NCI-H460 (cell line): ENCODE measurements at places on chromosomes 4 and X. TPM values are rescaled to one million over a fixed set of nuclear protein-coding genes. Genes with fewer than 3 reads are reported as not detected.

The OTOP1 gene
- total RNA-seq, result not detected in 2 replicates

The ERCC6L gene
- total RNA-seq, result 6.7 and 7.1 TPM in 2 replicates

The RAB33A gene
- total RNA-seq, result not detected in 2 replicates

The USP26 gene
- total RNA-seq, result not detected in 2 replicates

The FTHL17 gene
- not detected in 2 replicates for total RNA-seq

The TKTL2 gene
- not detected in 2 replicates for total RNA-seq

The MAGED4B gene
- total RNA-seq, result 3.3 and 3.8 TPM in 2 replicates

The ANOS1 gene
- total RNA-seq, result not detected in 2 replicates

The INTS6L gene
- total RNA-seq, result 6.5 and 7.4 TPM in 2 replicates

The SAGE1 gene
- not detected in 2 replicates for total RNA-seq

The NDST4 gene
- total RNA-seq, result 0.06 and 0.07 TPM in 2 replicates

The TCP11X2 gene
- not detected in 2 replicates for total RNA-seq

The RS1 gene
- not detected in 2 replicates for total RNA-seq

The TNIP3 gene
- 1.1 and 4.2 TPM in 2 replicates for total RNA-seq

The TCEAL7 gene
- not detected in 2 replicates for total RNA-seq

The RASL11B gene
- 0.20 and 0.35 TPM in 2 replicates for total RNA-seq

The CTPS2 gene
- 16.0 and 19.8 TPM in 2 replicates for total RNA-seq

The RAI2 gene
- not detected in 2 replicates for total RNA-seq

The GAGE12C gene
- not detected in 2 replicates for total RNA-seq

The SH2D1A gene
- total RNA-seq, result not detected in 2 replicates

The AGA gene
- 113 and 129 TPM in 2 replicates for total RNA-seq

The SOWAHB gene
- not detected in 2 replicates for total RNA-seq
